HEK293T (cell line): ENCODE measurements at places on chromosomes 2 and 18.

DNA sequence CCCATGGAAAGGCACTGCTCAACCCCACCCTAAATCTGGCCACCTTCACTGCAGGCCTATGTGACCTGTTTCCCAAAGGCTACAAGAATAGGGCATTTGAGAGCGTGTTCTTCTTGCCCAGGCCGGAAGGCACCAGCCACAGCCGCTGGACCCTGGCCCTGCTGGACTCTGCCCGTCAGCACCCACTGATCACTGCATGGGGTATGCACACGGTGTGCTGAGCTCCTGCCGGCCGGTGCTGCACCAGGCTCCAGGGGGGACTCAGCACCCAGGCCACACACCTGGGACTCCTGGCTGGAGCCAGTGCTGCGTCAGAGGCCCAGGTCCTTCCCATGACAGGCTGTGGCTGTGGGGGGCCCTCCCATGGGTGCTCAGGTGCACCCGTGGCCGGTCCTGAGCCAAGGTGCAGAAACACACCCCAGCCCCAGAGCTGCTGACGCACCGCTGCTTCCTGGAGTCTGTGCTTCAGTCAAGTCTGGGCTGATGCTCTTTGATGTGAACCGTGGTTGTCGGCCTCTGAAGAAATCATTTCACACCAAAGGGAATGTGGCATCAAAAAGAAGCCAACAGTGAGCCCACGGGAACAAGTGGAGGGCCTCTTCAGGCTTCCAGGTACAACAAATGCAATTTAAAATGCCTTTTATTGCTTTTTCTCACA lies 6.5 kb downstream of the KCNG2 start:
- DNase-seq, result no peak

DNA sequence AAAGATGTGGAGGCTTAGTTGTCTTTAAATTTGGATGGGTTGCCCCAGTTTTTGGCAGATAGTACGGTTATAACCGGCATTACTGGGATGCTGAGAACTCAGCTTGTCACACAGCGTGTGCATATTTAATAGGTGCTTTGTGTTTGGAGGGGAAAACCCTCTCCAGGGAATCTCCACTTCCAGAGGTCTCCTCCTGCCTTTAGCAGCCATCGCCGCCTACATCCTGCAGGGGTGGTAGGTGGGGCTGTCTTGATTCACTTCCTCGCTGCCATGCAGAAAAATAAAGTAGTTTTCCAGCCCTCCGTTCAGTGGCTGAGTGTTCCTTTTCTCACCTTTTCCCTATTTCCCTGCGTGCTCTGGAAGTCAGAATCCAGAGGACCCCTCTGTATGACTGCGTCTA lies 76.4 kb downstream of the ITGB1BP1 start:
- DNase-seq, result no peak

DNA sequence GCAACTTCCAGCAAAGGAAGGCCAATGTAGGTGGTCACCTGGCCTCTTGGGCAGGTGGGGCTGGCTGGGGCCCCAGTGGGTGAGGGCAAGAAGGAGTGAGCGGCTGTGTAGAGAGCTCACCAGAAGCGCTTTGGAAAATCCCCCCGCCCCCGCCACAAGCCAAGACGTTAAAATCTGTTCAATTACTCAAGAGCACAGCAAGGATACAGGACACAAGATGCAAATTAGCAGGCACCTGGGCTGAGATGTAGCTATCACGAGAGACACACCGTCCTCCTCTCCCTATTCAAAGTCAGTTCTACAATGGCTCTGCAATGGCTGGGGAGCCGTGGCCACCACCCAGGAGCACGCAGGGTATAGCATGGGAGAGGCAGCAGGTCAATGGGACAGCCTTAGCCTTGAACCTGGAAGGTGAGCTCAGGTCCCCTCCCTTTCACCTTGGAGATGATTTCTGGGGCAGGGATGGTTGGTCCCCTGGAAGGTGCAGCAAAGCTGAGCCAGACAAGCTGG lies 38.5 kb upstream of the GPR17 start:
- DNase-seq, result no peak

DNA sequence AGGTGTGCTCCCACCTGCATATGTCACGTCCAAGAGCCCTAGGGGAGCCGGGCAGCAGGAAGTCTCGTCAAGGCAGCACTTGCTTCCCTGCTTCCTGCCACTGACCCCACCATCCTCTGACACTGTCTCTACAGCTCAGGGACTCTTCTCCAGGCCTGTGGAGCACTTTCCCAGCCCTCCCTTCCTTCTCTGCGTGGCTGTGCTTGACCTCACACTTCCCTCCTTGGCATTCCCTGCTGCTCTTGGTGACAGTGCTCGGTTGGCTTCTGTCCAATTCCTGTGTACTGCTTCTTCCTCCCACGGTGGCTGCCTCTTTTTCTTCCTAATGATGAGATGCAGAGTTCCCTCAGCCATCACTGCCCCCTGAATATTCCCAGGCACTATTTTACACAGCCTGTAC lies 2.8 kb downstream of the CIDEA start:
- DNase-seq, result no peak

GRCh38 chr2:206867006-206867405 lies 72.3 kb upstream of the CPO start:
- DNase-seq, result no peak

DNA sequence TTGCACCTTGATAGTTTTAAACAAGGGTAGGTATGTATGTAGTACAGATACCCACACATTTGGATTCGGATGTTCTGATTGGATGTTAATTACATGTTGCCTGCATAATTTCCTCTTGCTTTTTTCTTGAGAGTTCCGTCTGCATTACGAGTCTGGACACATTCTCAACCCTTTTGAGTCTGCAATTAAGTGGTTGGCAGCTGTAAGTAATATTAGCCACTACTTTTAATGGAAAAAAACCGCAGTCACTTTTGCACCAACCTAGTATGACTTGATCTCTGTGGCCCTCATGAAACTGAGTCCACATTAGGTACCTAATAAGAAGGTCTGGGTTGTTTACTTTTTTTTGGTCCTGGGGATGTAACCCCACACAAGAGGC lies 217.3 kb downstream of the VAPA start:
- no peak for DNase-seq

DNA sequence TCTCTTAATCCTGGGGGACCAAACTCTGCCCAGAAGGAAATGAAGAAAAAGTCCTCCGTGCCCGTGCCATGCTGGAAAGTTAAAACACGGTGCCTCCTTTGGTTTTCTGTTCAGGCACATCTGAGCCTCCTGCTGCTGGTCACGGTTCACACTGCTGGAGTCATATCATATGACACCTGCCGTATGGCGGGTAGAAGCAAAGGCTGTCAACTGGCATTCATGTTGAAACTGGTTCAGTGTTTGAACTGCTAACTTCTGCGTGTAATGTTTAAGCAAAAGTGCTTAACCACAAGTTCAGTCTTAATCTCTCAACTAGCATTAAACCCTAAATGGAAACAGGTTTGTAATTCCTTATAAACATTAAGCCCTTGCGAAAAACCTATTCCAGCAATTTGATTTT lies 3.1 kb downstream of the STK39 start:
- DNase-seq, result peak; percentile 57

DNA sequence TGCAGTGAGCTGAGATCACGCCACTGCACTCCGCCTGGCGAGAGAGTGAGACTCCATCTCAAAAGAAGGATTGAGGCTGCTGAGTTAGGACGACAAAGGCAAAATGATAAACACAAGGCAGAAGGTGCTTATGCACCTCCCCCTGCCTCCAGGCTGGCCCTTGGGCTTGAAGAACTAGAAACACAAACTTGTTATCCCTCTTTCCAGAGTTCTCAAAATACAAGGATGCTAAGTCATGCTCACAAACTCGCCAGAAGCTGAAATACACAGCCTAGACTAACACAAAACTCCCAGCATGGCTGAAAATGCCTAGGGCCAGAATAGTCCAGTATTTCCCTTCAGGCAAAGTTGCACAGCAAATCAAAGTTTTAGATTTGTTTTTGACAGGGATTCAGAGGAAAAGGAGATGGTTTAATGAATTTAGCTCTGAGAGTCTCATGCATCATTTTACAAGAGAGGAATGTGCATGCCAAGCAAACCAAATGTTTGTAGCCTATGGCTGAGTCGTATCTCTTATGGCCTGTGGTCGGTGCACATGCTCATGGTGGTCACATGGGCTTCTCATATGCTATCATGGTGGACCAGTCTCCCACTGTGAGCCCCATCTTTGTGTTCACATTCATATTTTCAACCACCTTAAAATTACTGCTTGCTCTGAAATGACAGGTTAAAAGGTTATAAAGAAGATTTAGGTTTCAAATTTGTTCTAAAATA lies 16.2 kb upstream of the MREG start:
- DNase-seq, result no peak

DNA sequence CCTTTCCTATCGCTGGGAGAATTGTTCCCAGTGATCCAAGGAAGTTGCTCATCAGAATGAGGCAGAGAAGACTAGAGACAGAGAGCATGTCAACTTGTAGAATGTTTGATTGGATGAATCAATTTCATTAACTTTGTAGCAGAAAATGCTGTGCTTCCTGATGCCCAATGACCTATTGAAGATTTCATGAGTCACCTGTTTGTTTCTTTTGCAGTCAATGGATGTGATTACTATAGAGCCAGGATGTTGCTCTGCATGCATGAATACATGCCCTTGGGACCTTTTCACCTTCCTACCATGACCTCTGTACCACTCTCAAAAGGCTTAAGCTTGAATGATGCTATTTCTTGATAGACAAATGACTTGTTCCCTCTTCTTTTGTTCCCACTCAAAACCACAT lies 23.3 kb downstream of the SCG2 start:
- no peak for DNase-seq

DNA sequence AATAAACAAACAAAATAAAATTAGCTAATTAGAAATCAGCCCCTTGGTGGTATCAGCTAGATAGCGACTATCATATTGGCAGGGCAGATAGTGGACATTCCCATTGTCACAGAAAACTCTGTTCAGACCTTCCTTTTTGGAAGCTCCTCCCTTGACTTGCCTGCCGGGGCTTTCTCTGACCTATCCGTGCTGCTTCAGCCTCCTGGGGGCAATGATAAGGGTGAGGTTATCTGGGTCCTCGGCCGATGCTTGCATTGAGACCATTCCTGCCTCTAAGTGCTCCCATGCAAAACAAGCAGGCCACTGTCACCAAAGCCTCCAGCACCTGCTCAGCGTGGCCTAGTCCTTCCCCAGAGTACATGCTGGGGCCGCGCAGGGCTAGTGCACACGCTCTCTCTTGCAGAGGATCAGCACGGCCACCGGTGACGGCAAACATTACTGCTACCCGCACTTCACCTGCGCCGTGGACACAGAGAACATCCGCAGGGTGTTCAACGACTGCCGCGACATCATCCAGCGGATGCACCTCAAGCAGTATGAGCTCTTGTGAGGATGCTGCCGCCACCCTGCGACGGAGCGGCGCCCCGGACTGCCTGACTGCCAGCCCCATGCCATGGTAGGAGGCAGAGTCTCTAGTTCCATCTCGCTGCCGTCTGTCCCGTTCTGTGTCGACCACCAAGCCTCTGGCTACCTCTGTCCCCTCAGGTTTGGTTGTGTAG lies 27.4 kb downstream of the MPPE1 start:
- no peak for DNase-seq

- DNase-seq, result no peak
Observed at GRCh38 chr2:146598791-146599190, 1246.0 kb upstream of the ACVR2A start.

- DNase-seq, result no peak
Observed at GRCh38 chr18:41989508-41989907, 34.5 kb downstream of the PIK3C3 start.

DNA sequence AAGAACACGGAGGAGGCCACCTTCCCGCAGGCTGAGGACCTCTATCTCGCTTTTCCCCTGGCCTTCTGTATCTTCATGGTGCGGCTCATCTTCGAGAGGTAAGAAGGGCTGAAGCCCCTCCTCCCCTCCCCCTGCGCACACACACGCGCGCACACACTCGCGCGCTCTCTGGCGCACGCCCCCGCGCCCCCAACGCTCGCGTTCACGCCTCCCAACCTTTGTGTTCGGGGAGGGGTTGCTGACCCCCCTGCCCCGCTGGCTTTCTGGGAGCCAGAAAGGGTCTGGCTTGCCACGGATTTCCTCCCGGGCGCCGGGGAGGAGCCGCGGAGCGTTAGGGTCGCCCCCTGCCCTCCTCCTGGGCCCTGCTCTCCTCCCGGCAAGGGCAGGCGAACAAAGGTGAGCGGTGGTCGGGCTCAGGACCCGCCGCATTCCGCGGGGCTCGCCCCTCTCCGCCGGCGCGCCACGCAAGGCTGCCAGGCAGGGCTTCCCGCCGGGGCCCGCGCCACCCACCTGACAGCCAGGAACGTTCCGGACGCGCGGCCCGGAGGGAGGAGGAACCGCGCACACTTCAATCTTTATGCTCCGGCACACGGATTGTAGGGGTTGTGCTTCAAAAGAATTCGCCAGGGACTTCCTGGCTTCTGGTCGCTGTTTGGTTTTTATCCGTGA lies 583 bp downstream of the CERS6 start:
- DNase-seq, result peak; percentile 55

DNA sequence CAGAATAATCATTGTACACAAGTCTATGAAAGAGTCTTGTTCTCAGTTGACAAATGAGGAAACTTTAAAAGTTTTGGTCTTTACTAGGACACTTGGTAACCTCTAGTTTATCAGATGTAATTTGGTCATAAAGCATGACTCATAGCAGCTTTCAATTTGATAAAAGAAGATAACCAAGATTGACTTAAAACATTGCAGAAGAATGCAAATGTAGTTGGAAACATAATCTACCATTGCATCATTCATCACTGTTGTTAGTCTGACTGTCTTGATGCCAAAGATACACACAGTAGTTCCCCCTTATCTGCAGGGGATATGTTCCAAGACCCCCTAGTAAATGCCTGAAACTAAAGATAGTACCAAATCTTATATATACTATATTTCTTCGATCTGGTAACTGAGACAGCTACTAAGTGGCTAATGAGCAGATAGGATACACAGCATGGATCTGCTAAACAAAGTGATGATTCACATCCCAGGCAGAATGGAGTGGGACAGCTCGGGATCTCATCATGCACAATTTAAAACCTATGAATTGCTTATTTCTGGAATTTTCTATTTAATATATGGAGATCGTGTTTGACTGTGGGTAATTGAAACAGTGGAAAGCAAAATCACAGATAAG lies 131.4 kb upstream of the CCDC68 start:
- DNase-seq, result no peak

- no peak for DNase-seq
Observed at GRCh38 chr2:51717312-51717711, 685.4 kb upstream of the NRXN1 start.
